ENCODE measurements at places on chromosomes 1 and 21. TPM values are rescaled to one million over a fixed set of nuclear protein-coding genes. Genes with fewer than 3 reads are reported as not detected.

The CR1L gene
- polyA plus RNA-seq: 0.52 TPM

DNA sequence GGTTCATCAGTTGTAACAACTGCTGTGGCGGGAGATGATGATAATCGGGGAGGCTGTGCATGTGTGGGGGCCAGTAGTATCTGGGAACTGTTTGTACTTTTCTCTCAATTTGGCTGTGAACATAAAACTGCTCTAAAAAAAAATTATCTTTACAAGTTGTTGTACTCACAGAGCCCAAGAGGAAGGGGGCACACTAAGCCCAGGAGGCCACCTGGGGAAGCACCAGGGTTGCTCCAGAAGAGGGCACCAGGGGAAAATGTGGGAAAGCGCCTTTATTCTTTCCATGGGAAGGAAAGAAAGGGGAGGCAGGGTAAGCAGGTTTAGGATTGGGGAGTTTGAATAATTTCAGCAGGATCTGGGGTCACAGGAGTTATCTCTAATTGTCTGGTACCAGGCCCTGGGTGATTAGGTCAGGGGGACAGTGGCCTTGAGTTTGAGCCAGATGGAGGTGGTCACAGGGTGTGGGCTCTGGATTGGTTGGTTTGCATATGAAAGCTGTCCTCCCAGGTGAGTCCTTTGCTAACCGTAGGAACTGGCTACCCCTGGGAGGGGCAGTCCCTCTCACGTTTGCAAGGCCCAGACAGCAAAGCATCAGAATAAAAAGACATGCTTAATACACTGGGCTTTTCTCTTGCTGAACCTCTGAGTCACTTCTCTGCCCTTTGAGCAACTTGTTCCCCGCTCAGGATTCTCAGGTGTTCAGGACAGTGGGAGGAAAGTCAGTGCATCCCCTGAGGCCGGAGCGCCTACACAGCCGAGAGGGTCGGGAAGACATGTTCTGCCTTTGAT lies 11.2 kb downstream of the MYOC start:
- no peak for DNase-seq

The OR2L8 gene
- not detected for polyA plus RNA-seq

The OR2G6 gene
- polyA plus RNA-seq: not detected

DNA sequence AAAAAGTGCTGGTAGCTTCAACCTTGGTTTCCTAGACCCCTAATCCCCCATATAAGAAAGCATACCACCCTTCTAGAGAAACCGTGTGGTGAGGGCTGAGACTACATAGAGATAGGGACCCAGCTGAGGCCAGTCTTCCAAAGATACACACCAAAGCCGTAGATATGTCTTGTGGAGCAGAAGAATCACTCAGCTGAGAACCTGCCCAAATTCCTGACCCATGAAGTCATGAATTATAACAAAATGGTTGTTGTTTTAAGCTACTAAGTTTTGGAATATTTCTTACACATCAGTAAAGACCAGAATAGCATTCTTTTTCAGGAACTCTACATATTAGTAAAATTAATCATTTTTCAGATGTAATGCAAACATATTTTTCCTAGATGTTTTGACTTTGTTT lies 3.3 kb upstream of the SNRPE start:
- DNase-seq: no peak

The PPCS gene
- polyA plus RNA-seq: 33.1 TPM

DNA sequence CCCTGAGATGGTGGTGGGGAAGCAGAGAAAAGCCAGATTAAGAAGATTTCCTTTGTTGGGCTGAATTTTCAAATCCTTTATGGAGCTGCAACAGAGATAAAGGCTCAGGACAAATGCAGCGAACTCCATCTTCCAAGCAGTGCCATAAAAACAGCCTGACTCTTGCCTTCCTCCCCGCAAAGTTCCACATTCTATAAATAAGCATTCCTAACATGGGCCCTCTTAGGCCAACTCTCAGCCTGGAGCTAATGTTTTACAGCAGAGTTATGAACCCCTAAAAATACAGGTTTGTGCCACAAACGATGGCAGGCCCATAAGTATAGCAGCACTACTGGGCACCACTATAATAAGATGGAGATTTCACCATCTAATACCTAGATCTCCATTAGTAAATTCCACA lies 27.2 kb downstream of the LMO4 start:
- DNase-seq: no peak

GRCh38 chr1:226487921-226488320 lies 60.6 kb upstream of the STUM start:
- no peak for DNase-seq

DNA sequence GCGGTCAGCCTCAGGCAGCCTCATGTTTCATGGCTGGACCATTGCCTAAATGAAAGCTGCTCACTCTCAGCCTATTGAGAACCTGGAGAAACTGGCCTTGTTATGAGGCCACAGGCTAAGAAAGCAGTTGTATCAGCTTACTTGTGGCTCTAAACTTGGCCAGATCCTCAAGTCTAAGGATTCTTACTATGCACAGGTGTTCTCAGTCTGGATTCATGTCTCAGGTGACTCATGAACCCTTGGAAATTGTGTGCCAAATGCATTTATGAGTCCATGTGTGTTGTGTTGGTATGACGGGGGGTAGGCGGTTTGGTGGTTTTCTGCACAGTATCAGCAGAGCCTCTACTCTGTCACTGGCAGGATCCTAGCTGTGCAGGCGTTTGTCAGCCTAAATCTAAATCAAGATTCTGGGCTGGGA lies 90.4 kb downstream of the ROR1 start:
- DNase-seq: no peak

DNA sequence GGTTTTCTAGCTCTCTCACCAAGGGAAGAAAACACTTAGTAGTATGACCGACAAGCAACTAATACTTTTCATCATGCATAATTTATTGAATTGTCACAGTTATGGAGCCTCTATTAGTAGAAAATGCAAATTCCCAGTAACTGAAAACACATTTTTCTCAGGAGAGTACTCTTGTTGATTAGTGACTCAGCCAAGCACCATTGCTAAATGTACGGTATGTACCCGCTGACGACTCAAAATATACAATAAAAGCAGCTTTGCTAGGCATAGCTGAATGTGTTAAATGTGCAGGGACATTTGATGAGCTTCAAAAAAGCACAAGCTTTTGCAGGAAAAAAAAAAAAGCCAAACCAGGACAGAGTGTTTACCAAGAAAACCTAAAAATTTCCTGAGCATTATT lies 63.9 kb downstream of the WDR64 start:
- no peak for DNase-seq

DNA sequence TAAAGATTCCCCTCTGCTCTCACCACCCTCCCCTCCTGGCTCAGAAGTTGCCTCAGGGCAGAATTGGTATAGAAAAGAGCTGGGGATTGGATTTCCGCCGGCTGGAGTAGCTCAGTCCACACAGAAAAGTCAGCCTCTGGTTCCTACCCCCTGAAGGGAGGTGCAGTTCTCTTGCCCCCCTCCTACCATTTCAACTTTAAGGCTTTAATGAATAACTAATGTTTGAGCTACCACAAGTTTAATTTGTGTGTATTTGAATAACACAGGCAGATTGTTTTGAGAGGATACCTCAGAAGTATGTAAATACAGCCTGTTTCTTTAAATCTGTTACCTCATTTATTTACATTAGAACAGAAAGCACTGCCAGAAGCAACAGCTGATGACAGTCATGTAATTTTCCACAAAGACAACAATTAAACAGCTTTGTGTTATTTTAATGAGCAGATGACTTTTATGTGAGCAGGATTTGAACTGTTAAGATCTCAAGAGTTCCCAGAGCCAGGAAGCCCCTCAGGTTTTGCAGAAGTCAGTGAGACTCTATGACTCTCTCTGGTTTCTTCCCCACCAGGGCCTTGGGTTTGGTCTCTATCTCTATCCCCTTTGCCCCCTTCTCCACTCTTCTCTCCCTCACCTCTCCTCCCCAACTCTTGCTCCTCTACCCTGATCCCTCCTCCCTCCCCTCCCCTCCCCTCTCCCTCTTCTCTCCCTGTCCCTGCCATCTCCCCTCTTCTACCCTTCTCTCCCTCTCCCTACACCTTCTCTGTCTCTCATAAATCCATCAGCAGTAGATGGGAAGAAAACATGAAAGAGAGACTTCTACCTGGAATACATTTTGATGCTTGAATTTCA lies 26.3 kb downstream of the DUSP10 start:
- no peak for DNase-seq

GRCh38 chr1:58768971-58769808 lies 14.7 kb downstream of the JUN start:
- no peak for DNase-seq

- DNase-seq: no peak
Measured at GRCh38 chr1:206909161-206909882, 12.1 kb downstream of the IL24 start.

The GBP7 gene
- polyA plus RNA-seq: not detected

DNA sequence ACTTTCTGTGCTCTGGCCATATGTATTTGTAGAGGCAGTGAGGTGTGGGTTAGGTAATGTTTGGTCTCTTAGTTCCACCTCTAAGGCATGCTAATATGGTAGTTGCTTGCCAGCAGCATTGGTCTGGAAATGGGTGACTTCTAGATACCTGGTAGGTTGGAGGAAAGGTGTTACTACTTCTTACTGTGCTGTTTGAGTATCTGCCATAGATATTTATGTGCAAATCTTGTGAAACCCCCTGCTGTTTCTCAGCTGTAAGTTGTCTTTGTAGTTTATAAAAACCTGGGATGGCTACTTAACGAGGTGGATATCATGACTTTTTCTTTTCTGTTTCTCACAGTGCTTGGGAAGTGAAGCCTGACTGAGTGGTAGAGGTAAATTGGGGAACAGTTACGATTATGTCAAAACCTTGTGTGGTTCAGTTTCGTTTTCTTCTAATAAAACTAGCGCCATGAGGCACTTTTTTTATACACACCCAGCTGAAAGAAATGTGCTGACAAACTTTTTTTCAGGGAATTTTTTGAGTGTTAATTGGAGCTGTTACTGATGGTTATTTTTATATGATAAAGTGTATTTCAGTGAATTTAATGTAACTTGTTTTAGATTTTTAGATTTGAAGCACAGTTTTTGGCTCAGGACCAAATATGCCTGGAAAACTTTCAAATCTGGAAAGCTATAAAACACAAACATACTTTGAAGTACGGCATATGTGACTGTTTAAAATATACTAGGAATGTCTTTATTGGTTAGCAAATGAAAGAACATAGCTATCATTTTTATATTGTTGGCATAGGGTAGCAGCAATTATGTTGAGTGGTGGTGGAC lies 42.1 kb downstream of the CAMSAP2 start:
- DNase-seq: no peak

- no peak for DNase-seq
Measured at GRCh38 chr1:96520579-96520947, 201.0 kb upstream of the PTBP2 start.

The ESPN gene
- 3.0 TPM for polyA plus RNA-seq

The GNG4 gene
- 0.42 TPM for polyA plus RNA-seq

The FNBP1L gene
- polyA plus RNA-seq: 45.1 TPM

The JTB gene
- polyA plus RNA-seq: 75.7 TPM

GRCh38 chr1:156385534-156386031 lies 16.6 kb downstream of the RHBG start:
- DNase-seq: no peak

The HEYL gene
- polyA plus RNA-seq: 50.6 TPM

DNA sequence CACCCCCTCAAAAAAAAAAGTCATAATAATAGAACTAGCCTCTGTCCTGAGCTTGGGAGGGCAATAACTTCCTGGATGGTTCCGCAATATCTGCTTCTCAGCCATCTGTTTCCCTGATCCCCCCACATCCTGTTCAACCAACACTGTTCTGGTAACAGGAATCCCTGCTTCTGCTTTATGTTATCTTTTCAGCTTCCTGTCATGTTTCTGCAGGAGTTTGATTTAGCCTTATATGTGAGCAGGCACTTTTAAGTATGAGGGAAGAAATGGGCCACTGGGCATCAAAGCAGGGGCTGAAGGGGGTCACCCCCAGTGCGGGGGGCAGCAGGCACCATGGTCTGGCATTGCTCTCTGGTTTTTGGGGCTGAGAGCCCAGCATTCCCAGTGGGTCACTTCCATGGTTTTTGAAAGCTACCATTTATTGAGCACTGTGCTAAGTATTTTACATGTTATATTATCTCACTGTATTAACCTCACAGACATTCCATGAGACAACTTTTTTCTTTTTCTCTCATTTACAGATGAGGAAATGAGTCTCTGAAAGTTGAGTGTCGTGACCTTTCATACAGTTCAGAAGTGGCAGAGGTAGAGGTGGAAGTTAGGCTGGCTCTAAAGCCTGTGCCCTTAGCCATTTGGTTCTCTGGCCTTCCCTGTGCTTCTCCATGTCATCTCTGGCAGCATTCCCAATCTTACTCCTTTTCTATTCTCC lies 61.9 kb downstream of the DNTTIP2 start:
- peak; percentile 25 for DNase-seq

- no peak for DNase-seq
Measured at GRCh38 chr1:24857507-24858133, 72.5 kb downstream of the RUNX3 start.

The ASCL5 gene
- 0.32 TPM for polyA plus RNA-seq

The FOXD3 gene
- polyA plus RNA-seq: 6.5 TPM

DNA sequence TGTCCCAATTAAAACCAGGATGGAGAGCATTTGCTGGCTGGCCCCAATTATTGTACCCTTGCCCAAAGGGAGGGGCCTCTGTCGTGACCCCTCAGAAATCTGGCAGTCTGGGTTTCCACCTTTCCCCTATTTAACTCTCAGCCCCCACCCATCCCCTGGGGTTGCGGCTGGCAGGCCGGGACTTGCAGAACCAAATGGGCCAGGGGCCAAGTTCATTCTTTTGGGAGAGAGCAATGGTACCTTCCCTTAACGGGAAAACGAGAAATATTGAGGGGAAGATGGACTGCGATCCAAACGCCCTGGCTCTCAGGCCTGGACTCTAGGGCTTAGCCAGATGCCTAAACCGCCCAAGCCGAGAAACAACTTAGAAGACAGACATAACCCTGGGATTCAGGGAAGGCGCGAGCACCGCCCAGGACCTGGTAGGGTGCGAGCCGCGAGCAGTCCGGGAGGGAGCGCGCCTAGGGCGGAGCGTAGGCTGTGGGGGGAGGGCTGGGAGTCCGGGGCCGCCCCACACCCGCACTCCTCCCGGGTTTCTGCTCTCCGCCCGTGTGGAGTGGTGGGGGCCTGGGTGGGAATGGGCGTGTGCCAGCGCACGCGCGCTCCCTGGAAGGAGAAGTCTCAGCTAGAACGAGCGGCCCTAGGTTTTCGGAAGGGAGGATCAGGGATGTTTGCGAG lies at the start of gene SLC27A3:
SLC27A3 (plus strand) TSS at position 628 of the 678 bp plus-strand sequence. CDS start 91 bp downstream, outside the sequence.
- peak; percentile 51 for DNase-seq

The ICOSLG gene
- 6.3 TPM for polyA plus RNA-seq

The CCDC17 gene
- polyA plus RNA-seq: 1.4 TPM

The INAVA gene
- polyA plus RNA-seq: 2.0 TPM

The GJB3 gene
- polyA plus RNA-seq: not detected

The C4BPB gene
- 0.18 TPM for polyA plus RNA-seq

- no peak for DNase-seq
Measured at GRCh38 chr1:190472494-190472893, 5.2 kb downstream of the BRINP3 start.

DNA sequence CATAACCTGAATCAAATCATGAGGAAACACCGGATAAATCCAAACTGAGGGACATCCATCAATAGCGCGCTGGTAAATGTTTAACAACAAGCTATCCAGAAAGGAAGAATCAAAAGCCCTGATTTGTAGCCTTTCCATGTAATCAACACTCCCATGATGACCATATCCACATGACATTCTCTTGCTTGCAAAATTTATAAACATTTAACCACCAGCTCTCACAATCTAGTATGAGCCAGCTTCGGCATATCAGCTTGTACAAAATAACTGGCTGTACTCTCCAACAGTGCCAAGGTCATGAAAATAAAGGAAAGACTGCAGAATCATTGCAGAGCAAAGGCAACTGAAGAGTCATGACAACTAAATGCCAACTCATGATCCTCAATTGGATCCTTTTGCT lies 15.7 kb downstream of the HSD11B1 start:
- no peak for DNase-seq

Measured in forelimb muscle (tissue), 1 donor.